EL (cell line): ENCODE measurements at places on chromosomes 6 and 20.

GRCh38 chr20:34175879-34176278, 63.8 kb upstream of the EIF2S2 start:
- no peak for DNase-seq

GRCh38 chr6:90440586-90441283, 144.1 kb upstream of the BACH2 start:
- no peak for DNase-seq

GRCh38 chr20:3239867-3240775, 1.1 kb upstream of the SLC4A11 start:
- peak; percentile 25 for DNase-seq

DNA sequence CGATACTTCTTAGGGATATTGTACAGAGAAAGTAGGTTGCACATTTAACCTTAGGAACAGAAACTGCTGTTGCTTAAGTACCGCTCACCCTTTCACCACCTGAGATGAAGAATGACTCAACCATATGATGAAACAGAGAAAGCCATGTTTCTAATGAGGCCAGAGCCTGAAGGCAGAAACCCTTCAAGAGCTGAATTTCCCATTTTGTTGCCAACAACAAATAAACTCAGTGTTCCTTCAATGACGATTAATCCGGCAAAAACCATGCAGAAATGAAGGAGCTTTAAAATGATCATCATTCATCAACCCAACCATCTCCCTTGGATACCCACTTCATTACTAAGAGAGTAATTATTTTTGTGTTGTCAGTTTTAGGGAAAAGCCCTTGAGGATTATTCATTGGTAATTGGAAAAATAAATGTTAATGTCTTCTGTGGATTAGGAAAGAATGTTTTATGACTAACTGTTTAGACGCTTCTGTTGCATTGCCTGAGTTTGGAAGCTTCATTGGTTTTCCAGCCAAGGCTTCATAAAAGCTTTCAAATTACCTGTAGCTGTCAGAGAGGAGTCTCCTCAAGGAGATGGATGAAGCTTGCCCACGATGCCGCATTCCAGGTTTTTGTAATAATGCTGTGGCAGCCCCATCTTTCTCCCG, 112.1 kb upstream of the IYD start:
- peak; percentile 55 for DNase-seq

GRCh38 chr20:44494681-44495080, 19.0 kb downstream of the TTPAL start:
- no peak for DNase-seq

GRCh38 chr6:21593412-21593926, at the start of gene SOX4:
Gene SOX4, plus strand, starts transcription at chr6:21593751. Its CDS starts 784 bp downstream, at chr6:21594535.
- DNase-seq = peak; percentile 97

DNA sequence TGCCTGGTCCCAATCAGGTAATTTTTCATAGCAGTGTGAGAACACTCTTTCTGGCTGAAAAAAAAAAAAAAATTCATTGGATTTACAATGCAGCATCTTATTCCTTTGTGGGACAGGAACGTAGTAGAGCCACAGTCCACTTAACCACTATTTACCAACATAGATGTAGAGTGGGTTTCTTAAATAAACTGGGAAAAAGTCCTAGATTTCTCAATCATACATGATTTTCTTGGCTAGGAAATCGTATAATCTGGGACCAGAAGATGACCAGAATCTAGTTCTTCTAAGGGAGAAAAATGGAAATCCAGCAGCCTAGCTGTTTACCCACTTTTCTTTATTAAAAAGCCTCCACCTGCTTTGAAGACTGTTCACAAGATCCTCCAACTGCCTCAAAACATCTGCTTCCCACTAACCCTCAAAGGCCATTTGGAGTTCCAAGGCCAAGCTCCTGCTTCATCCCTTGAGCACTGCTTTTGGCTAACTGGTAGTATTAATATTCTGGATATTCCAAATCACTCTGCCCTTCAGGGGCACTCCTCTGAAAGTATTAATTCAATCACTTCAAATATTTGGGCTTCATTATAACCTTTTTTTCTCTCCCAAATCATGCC, 70.4 kb downstream of the FYN start:
- no peak for DNase-seq

DNA sequence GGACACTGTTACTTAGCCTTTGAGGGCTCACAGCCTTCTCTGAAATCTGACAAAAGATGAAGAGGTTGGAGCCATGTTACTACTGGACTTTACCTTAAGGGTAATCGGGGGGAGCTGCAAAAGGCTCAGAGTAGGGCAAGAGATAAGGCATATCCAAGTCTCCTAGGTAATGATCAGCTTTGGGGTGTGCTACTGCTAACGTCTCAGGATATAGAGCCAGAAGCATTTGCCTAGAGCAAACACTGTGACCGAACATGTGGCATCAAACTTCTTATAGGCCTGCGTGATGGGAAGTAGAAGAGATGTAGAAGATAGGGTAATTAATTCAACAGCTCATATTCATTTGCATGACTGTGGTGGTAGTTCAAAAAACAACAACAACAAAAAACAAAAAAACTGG, 11.1 kb downstream of the UBE2V1 start:
- DNase-seq = no peak

DNA sequence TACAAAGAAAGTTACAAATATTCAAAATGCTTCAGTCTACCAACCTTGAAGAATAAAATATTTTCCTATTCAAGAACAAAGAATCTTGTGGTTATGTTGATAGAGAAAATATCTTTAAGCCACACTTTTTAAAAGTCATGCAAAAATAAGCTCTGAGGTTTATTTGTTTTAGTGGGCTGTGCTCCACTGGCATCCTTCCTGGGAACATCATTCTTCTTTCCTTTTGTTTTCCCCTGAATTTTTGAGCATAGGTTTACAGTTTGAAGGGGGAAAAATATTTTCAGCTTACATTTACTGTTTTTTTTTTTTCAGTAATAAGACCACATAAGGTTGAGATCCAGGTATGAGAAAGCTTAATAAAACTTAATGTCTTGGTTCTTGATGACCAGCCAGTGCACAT, 72.0 kb upstream of the BACH2 start:
- no peak for DNase-seq

DNA sequence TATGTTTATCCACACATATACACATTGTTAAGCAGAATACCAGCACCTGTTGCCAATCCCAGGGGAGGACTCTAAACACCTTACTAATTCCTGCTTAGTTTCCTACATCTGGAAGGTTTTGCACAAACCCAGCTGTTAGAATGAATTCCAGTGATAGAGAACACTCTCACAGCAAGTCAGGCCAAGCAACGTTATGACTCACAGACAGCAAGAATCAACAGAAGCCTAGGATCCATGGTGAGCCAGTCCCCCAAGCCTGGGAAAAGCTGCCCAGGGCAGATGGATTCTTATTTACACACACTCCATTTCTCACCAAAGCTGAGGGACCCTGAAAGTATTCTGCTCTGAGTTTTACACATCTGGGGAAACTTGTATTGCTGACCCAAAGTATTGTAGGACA, 291.7 kb downstream of the SLC35F1 start:
- DNase-seq = no peak
